ENCODE measurements at places on chromosomes 13 and 19. TPM values are rescaled to one million over a fixed set of nuclear protein-coding genes. Genes with fewer than 3 reads are reported as not detected.

Gene ZNF552
- total RNA-seq, result 4.8 TPM

Gene PGLYRP2
- not detected for total RNA-seq

Gene ACTMAP
- total RNA-seq, result 15.8 TPM

Gene LATS2
- total RNA-seq, result 6.8 TPM

Gene TBXA2R
- 0.31 TPM for total RNA-seq

Gene KCNRG
- total RNA-seq, result not detected

Gene RGCC
- 94.8 TPM for total RNA-seq

Gene CEBPA
- 0.33 TPM for total RNA-seq

DNA sequence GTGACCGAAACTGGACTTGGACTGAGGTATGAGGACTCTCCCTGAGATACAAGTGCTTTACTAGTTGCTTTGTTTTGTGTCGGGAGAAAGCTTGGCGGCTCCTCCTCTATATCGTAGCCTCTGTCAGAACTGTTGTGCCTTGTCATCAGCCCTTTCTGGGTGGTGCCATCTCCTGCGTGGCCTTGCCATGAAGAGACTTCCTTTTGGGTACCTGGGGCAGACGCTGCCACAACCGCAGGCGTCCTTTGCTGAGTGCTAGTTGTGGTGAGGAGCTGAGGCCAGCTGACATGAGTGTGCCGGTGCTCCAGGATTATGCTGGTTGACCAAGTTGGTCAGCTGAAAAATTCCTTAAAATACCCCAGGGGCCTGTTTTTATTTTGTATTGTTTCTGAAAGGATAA is 124.5 kb downstream of the AKAP11 start:
- DNase-seq, result peak; percentile 88
- H3K27me3 ChIP-seq, result no peaks in the 10 kb centered on the region
- H3K36me3 ChIP-seq, result peaks cover 61% of the 10 kb centered on the region
- peaks cover 86% of the 10 kb centered on the region for H3K4me1 ChIP-seq

DNA sequence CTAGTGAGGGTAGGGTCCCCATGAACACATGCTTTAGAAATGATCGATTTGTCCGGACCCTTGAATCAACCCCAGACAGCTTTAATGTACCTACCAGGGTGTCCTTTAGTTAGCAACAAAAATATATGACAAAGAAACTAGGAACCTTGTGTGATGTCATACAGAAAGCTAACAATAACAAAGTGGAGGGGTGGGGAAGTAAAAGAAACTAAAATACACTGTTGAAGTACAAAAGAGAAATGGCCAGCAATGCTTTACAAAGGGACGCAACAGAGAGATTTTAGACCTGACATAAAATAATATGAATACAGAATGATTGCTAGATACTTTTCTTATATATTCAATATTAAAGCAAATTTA is 40.0 kb downstream of the DZIP1 start:
- H3K36me3 ChIP-seq, result no peaks in the 10 kb centered on the region
- H3K4me1 ChIP-seq, result no peaks in the 10 kb centered on the region
- H3K27ac ChIP-seq, result no peak overlapping the region

DNA sequence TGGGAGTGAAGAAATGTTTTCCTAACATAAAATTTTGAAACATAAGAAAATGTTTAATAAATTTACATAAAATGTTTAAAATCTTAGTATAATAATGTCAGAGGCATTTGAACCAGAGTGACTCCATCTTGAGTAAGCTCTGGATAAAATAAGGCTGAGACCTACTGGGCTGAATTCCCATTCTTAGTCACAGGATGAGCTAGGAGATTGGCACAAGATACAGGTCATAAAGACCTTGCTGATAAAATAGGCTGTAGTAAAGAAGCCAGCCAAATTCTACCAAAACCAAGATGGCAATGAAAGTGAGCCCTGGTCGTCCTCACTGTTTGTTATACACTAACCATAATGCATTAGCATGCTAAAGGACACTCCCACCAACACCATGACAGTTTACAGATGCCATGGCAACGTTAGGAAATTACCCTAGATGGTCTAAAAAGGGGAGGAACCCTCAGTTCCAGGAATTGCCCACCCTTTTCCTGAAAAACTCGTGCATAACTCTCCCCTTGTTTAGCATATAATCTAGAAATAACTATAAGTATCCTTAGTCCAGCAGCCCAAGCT is 1184.0 kb downstream of the UQCRFS1 start:
- no peaks in the 10 kb centered on the region for H3K27me3 ChIP-seq
- no peak overlapping the region for H3K4me3 ChIP-seq
- DNase-seq, result no peak
- no peaks in the 10 kb centered on the region for H3K4me1 ChIP-seq
- no peaks in the 10 kb centered on the region for H3K36me3 ChIP-seq

DNA sequence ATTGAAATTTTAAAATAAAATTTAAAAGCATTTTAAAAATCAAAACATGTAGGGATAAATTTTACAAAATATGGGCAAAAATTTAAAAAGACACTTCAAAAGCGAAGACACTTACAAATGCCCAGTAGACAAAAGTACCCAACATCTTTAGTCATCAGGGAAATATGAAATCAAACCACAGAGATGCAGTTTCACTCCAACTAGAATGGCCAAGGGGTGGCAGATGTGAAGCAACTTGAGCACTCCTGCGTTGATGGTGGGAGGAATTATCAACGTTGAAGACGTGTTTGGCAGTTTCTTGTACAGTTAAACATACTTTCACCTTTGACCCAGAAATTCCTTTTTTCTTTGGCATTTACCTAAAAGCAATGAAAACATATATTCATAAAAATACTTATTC is 518.0 kb upstream of the SGCG start:
- H3K27me3 ChIP-seq, result no peaks in the 10 kb centered on the region
- no peak overlapping the region for H3K27ac ChIP-seq
- no peaks in the 10 kb centered on the region for H3K36me3 ChIP-seq

DNA sequence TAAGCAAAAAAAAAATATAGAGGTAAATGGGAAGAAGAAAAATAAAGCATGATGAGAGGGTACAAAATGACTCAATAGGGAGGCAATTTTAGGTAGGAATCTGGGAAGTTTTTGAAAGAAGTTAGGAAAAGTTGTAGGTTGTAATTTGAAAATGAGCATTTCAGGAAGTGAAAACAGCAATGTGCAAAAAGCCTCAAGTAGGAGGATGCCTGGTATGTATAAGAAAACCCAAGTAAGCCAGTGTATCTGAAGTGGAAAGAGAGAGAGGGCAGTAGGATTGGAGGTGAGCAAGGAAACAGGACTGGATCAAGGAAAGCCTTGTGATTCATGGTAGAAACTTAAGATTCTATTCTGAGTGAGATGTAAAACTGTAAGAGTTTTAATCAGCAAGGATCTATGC is 121.6 kb upstream of the SPRY2 start:
- H3K36me3 ChIP-seq, result no peaks in the 10 kb centered on the region
- no peak overlapping the region for H3K4me3 ChIP-seq
- no peaks in the 10 kb centered on the region for H3K4me1 ChIP-seq
- no peak for DNase-seq
- no peaks in the 10 kb centered on the region for H3K27me3 ChIP-seq

- no peak overlapping the region for H3K27ac ChIP-seq
- H3K36me3 ChIP-seq, result peaks cover 47% of the 10 kb centered on the region
- H3K4me1 ChIP-seq, result peaks cover 17% of the 10 kb centered on the region
- no peak overlapping the region for H3K4me3 ChIP-seq
- no peak for DNase-seq
- no peaks in the 10 kb centered on the region for H3K27me3 ChIP-seq
Measured at GRCh38 chr19:5588906-5589676, 21.3 kb upstream of the TINCR start.

- DNase-seq, result no peak
- H3K4me3 ChIP-seq, result no peak overlapping the region
- no peaks in the 10 kb centered on the region for H3K36me3 ChIP-seq
- H3K4me1 ChIP-seq, result no peaks in the 10 kb centered on the region
- H3K27me3 ChIP-seq, result no peaks in the 10 kb centered on the region
Measured at GRCh38 chr13:61350341-61350740, 65.3 kb downstream of the PCDH20 start.

DNA sequence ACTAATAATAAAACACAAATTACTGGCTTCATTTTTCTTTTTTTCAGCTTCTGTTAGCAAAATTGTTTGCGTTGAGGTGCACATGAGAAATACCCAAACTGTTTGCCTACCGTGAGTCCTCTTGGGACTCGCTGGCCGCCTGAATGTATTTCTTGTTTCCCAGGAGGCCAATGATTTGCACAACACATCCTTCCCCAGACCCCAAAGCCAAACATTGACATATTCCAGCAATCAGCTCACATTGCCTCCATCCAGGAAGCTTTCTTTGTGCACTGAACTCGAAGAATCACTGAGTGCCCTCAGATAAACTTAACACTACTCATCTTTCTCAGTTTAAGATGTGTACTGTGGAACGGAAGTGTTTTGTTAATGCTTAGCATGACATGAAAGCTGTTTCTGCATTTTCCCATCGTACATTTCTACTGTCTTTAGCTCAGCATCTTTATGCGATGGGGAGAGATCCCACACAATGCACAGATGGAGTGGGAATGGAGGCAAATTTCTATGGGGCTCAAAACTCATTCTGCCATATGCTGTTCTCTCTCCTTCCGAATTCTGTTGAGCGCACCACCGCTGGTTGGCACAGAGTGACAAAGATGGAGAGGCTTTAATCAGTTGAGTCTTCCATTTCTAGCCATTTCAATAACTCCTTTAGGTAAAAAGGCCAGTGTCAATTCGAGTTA is 399.5 kb downstream of the RFC3 start:
- no peak overlapping the region for H3K4me3 ChIP-seq
- H3K4me1 ChIP-seq, result no peaks in the 10 kb centered on the region
- H3K36me3 ChIP-seq, result no peaks in the 10 kb centered on the region
- no peaks in the 10 kb centered on the region for H3K27me3 ChIP-seq
- no peak overlapping the region for H3K27ac ChIP-seq
- no peak for DNase-seq

GRCh38 chr13:93003531-93003930 is 223.1 kb upstream of the GPC6 start:
- no peak overlapping the region for H3K4me3 ChIP-seq
- H3K27ac ChIP-seq, result no peak overlapping the region
- H3K36me3 ChIP-seq, result no peaks in the 10 kb centered on the region
- H3K27me3 ChIP-seq, result no peaks in the 10 kb centered on the region
- H3K4me1 ChIP-seq, result no peaks in the 10 kb centered on the region

DNA sequence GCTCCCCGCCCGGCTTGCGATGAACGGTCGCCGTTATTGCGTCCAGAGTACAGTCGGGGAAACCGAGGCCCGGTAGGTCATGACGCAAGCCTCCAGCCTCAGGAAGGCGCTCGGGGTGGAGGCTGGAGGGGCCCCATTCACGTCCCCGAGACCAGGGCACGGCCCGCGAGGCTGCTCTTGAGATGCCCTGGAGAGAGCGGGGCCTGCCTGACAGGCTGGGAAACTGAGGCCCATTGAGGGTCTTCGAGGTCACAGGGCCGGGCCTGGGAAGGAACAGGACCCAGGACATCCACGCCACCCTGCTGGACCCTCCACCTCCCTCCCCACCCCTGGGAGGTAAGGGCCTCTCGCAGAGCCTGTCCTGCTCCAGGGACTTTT is 367 bp downstream of the NDUFS7 start:
- peaks cover 4% of the 10 kb centered on the region for H3K27me3 ChIP-seq
- H3K27ac ChIP-seq, result peak overlapping the region; percentile 75
- H3K4me3 ChIP-seq, result peak overlapping the region; percentile 80
- H3K36me3 ChIP-seq, result peaks cover 12% of the 10 kb centered on the region
- no peak for DNase-seq
- H3K4me1 ChIP-seq, result peaks cover 23% of the 10 kb centered on the region

DNA sequence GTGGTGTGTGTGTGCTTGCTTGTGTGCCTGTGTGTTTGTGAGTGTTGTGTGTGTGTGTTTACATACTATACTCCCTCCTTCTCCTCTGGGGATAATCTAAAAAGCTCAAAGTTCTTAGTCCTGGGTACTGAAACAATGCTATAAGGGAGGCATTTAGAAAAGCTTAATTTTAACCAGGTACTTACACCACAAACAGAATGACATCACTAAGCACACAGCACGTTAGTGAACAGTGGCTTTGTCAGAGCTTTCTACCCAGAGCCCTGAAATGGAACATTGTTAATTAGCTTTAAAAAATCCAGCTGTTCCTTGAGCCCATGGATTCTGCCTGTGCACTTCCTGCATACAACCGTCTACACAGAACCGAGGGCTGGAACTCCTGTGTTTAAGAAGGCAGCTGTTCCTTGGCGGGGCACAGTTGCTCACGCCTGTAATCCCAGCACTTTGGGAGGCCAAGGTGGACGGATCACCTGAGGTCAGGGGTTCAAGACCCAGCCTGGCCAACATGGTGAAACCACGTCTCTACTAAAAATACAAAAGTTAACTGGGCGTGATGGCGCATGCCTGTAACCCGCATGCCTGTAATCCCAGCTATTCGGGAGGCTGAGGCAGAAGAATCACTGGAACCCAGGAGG is 69.6 kb upstream of the RNF113B start:
- no peaks in the 10 kb centered on the region for H3K4me1 ChIP-seq
- H3K4me3 ChIP-seq, result no peak overlapping the region
- no peak overlapping the region for H3K27ac ChIP-seq
- no peaks in the 10 kb centered on the region for H3K27me3 ChIP-seq
- no peak for DNase-seq
- H3K36me3 ChIP-seq, result no peaks in the 10 kb centered on the region
